ENCODE measurements at places on chromosomes 4 and X. TPM values are rescaled to one million over a fixed set of nuclear protein-coding genes. Genes with fewer than 3 reads are reported as not detected.

MTNR1A gene
- total RNA-seq = not detected

CCDC158 gene
- total RNA-seq = not detected

GRCh38 chr4:16694173-16694883 is 204.1 kb downstream of the LDB2 start:
- no peak for DNase-seq

DNA sequence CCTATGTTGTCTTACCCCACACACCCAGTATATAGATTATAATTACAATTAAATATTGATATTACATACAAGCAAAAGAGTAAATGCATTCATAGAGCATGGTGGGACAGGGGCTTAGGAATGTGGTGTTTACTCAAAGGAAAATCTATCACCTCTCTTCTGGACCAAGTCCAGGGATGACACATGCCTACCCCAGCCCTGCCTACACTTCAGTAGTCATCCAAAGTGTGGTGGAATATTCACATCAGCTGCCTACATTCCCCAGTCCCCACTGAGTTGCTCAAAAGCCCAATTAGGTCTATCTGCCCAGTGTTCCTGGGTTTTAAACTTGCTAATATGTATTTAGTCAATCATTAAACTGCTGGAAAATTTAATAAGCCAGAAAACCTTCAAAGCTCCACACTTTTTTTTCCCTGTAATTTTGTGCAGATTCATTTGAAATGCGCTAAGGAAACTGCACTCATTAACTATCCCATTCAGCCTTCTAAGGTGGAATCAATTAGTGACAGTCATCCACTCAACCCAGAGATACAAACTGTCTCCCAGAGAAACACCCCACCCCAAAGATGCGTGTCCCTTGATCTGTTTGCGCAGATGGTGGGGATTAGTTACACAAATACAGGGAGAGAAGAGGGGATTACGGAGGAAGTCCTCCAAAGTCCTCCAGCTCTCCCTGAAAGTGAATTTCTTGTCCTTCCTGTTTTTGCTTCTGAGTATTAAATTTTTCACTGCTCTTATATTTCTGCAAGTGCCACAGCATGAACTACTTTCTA is 91.7 kb upstream of the KDR start:
- DNase-seq = no peak

BEND2 gene
- not detected for total RNA-seq

Measured in activated CD4-positive, alpha-beta T cell treated with anti-CD3 and anti-CD28 coated beads, Interleukin-2, amount 10 ng/mL, durations not matched to agents 24 days and 14 days (primary cell).